Hematopoietic multipotent progenitor cell treated with erythropoietin and hydrocortisone succinate and interleukin-3 and kit ligand, for 17 days (in vitro differentiated cells): ENCODE measurements at places on chromosomes 3 and 15.

DNA sequence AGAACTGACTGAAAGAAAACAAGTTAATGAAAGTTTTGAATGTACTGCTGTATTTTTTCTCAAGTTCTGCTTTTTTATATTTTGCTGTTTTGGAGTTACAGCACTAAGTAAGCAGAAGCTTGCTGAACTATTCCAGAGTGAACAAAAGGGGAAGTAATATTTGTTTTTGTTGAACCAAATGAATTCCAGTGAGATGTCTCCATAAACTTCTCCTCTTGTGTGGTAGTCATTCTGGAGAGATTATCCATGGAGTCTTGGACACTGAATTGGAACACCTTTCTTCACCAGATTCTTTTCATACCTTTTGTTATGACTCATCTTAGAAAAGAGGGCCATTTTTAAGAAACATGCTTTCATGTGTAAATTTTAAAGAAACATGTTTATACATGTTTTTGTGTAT, 8.8 kb downstream of the ANKUB1 start:
- DNase-seq, result no peak

- DNase-seq, result no peak
These were observed 5.5 kb downstream of the GFM1 start for GRCh38 chr3:158649791-158650190.

- no peak for DNase-seq
These were observed 60.0 kb upstream of the GADL1 start for GRCh38 chr3:30954426-30954825.

GRCh38 chr15:100350434-100351226, 8.9 kb upstream of the ADAMTS17 start:
- DNase-seq, result no peak

GRCh38 chr3:55060896-55061719, 133.2 kb upstream of the LRTM1 start:
- no peak for DNase-seq

DNA sequence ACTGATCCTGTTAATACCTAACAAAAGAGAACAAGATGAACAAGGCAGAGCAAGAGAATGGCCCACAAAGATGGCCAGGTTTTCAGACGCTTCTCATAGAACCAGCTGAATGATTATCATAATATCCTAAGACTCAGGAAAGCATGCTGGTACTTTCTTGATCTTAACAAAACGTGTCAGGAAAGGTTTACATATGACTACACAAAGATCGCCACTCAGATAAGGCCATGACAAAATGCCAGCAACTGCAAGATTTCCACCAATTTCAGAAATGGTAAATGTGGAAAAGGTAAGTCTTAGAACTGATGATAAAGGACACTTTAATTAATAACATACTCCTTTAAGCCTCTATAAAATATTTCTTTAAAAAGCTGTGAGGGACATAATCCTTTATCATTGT, 108.8 kb downstream of the DLG1 start:
- DNase-seq, result peak; percentile 23

DNA sequence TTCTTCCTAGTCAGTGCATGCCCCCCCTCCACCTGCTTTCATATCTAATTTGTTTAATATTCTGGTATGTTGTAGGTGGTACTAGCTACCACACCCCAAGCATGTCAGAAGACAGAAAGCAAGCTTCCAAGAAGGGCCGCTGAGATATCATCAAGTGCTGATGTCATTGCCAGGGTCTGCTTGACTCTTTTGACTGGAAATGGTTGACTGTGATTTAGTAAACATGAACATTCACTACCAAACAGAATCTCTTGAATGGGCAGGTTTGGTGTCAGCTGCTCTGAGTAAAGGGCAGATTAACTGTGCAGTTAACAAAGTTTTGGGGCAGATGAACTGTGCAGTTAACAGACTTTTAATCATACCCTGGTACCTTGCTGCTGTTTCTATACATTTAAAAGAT, 244.2 kb upstream of the SATB1 start:
- DNase-seq, result no peak

DNA sequence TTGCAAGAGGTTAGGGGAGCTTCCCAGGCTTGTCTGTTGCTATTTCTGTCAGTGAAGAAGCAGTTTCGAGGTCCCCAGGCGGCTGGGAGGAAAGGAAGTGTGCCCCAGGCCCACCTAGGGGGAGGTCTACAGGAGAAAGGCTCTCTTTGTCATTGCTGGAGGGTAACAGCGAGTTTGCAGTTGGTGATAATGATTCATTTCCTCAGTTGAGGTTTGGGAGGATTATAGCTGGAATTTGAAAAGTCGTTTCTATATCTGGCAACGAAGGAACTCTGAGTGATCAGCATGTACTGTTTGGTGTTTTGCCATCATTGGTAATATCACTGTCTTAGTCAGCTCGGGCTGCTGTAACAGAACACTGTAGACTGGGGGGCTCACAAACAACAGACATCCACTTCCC, 65.5 kb upstream of the UBE3A start:
- no peak for DNase-seq

DNA sequence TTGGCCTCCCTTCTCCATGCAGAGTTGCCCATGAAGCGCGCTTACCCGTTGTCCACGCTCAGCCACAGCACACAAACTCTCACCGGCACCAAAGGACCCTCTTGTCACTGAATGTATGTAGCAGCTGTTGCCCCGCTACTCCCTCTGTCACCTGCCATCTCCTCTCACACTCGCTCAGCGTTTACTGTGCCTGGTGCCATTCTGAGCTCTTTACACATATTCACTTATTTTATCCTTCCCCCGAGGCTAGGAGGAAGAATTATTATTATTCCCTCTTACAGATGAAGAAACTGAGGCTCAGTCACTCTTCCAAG, 41.7 kb upstream of the PRR23E start:
- DNase-seq, result no peak

- no peak for DNase-seq
These were observed 14.8 kb upstream of the SLC35G2 start for GRCh38 chr3:136804141-136804540.

GRCh38 chr15:68265081-68265480, 12.5 kb upstream of the FEM1B start:
- no peak for DNase-seq

DNA sequence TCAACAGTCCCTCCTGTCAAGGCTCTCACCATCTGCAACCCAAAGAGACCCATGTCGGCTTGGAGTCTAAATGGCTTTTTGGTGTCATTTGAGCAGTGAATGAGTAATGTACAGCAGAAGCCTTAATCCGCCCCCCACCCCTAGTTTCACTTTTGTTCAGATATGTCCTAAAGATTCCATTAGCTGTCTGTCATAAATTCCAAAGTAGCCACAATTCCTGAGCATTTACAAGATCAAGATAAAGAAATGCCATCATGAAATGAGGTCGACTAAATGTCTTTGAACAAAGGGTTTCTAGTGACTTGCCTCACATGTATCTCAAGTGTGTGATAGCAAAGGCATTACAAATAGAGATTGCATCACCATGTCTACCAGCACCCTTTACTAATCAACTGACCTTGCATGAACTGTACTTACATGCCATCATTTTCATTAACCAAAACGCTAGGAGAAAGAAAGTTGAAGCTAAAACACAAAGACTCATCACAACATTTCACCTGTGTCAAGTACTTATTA, 123.8 kb upstream of the PHLDB2 start:
- DNase-seq, result no peak

DNA sequence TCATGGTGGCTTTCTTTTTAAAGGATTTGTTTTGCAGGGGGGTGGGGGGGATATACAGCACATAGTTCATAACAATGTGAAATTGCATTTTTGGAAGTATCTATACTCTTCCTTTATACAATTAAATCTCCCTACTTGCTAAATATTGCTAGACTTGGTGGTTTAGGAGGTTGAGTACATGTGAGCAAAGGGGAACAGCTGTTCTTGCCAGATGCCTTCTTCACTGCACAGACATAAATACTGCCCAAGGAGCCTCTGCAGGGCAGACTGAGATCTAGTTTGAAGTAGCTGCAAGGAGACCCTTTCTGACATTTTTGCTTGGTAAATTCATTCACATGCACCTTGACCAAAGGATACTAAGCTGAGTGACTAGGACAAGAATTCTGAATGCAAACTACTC, 228.6 kb upstream of the IL12A start:
- no peak for DNase-seq

GRCh38 chr15:66609876-66610275, 44.1 kb upstream of the LCTL start:
- no peak for DNase-seq

DNA sequence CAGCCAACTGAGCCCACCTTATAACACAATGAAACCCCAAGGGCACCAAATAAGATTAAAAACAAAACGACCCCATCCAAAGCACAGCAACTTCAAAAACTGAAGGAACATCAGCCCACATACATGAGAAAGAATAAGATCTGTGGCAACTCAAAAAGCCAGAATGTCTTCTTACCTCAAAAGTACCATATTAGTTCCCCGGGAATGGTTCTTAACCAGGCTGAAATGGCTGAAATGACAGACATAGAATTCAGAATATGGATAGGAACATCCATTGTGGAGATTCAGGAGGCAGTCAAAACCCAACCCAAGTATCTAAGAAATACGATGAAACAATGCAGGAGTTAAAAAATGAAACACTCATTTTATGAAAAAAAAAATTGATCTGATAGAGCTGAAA, 222.3 kb downstream of the SCAPER start:
- no peak for DNase-seq

- no peak for DNase-seq
These were observed 387.1 kb downstream of the NAALADL2 start for GRCh38 chr3:175246234-175246633.

DNA sequence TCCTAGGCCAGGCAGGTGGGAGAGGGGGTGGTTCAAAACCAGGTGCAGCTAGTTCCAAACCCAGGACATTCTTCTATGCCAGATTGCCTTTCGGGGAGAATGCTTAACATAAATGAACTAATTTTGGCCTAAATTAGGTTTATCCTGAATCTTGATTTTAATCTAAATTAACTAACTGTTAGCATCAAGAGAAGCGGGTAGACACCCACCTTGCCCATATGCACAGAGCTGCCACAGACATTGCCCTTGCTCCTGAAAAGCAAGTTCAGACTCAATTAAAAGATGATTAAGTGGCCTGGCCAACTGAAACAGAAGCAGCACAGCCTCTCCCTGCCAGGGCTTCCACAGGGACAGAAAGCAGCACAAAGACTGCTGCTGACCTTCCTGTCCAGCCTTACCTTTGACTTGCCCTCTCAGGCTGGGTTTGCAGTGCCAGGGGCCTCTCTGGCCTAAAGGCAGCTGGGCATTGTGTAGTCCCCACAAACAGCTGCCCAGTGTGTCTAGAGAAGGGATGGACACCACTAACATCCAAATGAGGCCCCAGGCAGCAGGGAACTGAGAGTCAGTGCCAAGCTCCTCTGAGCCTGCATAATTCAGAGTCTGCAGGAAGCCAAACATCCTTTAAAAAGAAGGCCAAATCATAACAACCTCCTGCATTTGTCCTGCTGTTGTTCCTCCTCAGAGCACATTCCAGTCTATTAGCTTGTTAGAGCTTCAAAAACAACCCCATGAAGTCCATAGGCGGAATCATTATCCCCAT, 15.4 kb upstream of the OXTR start:
- no peak for DNase-seq

DNA sequence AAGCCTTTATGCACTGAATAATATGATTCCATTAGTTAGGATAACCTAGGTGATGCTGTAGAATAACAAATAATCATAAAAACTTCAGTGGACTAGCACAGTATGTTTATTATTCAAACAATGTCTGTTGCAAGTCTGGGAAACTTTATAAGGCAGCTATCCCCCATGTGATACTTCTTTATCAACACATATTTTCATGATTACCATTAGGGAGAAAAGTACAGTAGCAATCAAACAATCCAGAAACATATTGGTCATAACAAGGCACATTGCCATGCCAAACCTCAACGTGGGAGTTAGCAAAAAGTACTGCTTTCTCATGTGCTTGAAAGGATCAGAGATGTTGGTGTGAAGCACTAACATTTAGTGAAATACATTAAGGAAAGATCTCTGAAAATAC, 35.5 kb downstream of the EOMES start:
- no peak for DNase-seq

DNA sequence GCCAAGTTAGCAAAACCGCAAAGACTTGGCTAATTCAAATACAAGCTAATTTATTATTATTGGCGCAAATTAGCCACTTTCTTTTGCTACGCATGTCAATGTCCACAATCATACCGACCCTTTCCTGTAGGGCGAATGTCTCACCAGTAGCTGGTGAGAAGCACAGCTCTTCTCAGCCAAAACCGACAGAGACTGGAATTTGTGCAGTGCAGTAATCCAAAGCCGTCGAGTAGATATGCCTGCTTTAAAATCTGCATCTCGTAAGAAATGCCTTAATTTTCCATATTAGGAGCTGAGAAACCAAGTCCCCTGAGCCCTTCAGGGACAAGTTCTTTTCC, 614 bp upstream of the MINDY2 start:
- no peak for DNase-seq

DNA sequence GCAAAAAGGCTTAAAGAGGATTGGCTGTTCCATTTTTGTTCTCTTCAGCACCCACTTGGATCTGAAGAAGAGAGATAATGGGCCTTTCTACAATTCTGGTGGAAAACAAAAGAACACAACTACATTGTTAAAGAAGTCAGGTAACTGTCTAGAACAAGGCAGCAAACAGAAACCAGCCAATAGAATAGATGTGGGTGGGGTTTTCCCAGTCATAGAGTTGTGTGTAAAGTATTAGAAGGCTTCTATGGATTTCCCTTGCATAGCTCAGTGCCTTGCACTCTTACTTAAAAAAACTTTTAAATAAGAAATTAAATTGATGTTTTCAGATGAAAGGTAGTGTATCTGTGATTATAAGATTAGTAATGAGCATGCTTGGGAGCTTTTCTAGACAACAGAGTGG, 462.7 kb upstream of the ATP11B start:
- no peak for DNase-seq

- DNase-seq, result no peak
These were observed 85.8 kb upstream of the ARHGEF3 start for GRCh38 chr3:56887402-56888025.

DNA sequence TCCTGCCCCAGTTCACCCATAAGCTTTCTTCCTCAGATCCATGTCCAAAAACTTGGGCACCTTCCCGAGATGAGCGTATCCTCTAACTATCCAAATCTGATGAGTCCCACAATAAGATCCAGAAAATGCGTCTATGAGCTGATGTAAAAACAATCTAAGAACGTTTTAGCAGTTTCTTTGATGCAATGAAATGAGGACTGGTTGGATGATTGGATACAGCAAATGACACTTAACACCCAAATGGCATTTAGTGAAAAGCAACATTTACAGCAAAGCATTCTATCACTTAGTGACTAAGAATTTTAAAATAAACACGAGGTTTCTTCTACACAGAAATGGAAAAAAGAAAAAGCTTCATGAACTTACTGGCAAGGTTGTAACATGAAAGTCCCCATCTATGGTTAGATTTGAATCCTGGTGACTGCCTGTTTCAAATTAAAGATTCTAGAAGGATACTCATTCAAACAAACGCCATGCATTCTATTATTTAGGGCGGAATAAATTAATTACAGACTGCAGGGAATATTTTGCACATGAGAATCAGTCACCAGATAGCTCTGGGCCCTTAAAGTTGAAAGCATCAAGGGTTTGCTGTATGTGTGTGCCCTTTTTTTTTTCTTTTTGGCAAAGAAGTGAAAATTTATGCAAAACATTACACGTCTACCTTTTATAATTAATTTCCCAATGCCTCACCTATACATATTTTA, 598.6 kb downstream of the FOXP1 start:
- no peak for DNase-seq
